Fibroblast of skin of scalp (primary cell): ENCODE measurements at places on chromosomes 5 and 9.
A peak's percentile ranks its signal among the peaks of the same experiment; 100 is the strongest.

- peak; percentile 73 for DNase-seq
Measured at GRCh38 chr5:59188419-59189225, 605.7 kb downstream of the RAB3C start.

DNA sequence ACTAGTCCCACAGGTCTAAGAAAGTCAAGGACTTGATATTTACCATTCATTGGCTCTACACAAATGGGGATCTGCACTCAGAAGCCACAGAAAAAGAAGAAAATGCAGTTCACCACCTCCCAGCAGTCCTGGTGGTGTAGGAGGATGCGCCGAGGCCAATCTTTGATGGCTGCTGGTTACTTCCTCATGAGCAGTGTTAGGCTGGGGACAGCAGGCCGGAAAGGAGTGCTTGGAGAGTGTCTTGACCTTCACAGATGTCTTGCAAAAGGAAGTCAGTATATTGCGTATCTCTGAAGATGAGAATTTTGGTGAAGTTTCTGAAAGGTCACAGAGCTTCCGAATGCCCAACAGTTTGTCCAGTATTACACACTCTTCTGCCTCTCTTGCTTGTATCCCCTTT, 597.0 kb downstream of the EBF1 start:
- DNase-seq = no peak

GRCh38 chr5:147190331-147190730, 44.5 kb upstream of the STK32A start:
- DNase-seq = peak; percentile 7

- peak; percentile 77 for DNase-seq
Measured at GRCh38 chr5:140221697-140222223, 46.8 kb downstream of the CYSTM1 start.

DNA sequence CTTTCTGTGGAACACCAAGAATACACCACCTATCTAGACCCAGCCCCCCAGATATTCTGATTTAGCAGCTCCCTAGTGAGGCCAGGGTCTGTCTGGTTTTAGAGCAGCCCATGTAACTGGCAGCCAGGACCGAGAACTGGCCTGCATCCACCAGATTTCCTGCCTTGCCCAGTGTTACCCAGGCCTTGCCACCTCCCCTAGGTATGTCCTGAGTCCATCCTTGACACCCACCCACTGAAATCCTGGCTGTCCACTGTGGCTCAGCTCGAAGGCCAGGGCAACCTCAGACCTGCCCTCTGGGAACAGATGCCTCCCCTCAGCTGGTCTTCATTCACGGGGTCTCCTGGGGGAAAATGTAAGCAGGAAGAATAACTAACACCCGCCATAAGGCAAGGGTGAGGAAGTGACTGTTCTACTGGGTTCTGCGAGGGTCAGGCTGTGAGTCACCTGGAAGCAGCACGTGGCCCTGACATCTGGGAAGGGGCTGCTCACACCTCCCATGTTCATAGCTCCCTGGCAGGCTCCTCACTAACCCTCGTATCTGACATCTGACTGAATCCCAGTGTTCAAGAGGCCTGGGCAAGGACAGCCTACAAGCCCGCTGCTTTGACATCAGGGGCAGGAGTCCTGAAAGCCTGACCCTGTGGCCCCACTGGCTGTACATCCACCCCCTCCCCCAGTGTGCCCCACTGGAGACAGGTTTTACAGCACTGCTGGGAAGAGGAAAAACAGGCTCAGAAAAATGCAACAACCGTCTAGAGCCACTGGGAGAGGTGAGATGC, 72.7 kb downstream of the SEMA4D start:
- DNase-seq = no peak

- peak; percentile 12 for DNase-seq
Measured at GRCh38 chr5:13921578-13921977, 22.9 kb downstream of the DNAH5 start.

GRCh38 chr5:133730866-133731265, 118.5 kb upstream of the FSTL4 start:
- DNase-seq = no peak

DNA sequence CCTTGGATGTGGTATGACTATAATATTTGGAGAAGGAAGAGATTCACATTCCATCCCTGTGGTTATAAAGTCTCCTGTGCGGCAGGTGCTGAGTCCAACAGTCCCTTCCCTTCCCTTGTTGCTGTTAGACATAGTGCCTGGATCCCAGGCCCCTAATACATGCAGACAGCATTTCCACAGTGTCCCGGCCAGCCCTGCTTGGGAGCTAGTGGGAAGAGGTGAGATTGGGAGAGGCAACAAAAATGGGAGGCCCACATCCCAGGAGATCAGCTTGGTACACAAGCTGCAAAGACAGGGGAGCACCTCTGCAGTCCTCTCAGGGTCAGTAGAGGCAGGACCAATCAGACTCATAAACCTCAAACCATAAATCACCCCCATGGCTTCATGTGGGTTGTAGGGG, 3.3 kb upstream of the NEURL1B start:
- no peak for DNase-seq

- peak; percentile 71 for DNase-seq
Measured at GRCh38 chr9:130186839-130187522, 14.8 kb downstream of the NCS1 start.

GRCh38 chr5:73979321-73979720, 353.3 kb downstream of the ARHGEF28 start:
- no peak for DNase-seq

GRCh38 chr5:53817183-53817582, 256.7 kb downstream of the NDUFS4 start:
- DNase-seq = no peak

- DNase-seq = no peak
Measured at GRCh38 chr5:3385991-3386519, 209.6 kb upstream of the IRX1 start.

GRCh38 chr5:133688391-133688790, 76.0 kb upstream of the FSTL4 start:
- DNase-seq = no peak

- peak; percentile 55 for DNase-seq
Measured at GRCh38 chr5:82307451-82307850, 29.3 kb upstream of the RPS23 start.
